ENCODE measurements at places on chromosomes 11 and 22.

DNA sequence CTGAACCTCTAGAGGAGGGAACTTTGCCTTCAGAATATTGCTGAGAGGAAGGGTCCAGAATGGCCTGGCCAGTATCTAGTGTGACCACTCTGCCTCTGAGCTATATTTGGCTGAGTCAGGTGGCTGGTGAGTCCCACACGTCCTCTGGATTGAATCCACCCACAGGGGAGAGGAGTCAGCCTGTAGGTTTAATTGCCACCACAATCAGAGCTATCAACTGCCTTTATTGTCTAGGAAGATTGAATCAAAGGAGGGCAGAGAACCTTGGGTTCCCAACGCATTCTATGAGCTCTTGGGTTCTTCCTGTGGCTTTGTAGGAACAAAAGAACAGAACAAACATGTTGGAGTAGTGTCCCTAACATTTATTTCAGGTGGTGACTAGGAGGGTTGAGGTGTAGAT, 67.7 kb downstream of the ST3GAL4 start:
- no peak for DNase-seq

GRCh38 chr22:47048123-47049077, 285.9 kb downstream of the TBC1D22A start:
- DNase-seq: no peak

DNA sequence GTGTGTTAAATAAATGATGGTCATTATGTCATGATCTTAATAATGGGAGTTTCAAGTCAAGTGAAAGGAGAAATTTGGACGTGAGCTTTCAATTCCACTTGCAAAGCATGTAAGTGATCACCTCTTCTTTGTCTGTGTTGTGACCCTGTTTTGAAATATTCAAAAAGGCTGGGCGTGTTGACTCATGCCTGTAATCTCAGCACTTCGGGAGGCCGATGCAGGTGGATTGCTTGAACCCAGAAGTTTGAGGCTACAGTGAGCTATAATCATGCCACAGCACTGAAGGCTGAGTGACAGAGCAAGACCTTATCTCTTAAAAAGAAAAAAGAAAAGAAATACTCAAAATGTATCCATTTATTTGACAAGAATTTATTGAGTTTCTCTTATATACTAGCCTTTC, 32.9 kb upstream of the EED start:
- DNase-seq: no peak

DNA sequence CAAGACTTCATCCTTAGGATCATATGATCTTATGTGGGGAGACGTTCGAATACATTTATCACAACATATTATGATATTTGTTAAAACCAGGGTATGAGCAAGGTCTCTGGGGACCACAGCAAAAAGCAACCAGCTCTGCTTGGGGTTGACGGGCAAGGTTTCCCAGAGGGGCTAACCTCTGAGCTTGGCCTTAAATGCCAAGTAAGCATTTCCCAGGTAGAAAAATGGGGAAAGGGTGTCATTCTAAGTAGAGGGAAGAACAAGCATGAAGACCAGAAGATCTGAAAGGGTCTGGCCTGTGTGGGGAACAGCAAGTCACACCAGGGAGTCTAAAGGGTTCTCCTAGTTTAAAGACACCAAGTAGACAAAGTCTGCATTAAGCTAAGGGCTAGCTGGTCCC, 24.1 kb downstream of the CLMP start:
- no peak for DNase-seq

GRCh38 chr22:49380828-49381114, 446.9 kb downstream of the BRD1 start:
- DNase-seq: no peak

DNA sequence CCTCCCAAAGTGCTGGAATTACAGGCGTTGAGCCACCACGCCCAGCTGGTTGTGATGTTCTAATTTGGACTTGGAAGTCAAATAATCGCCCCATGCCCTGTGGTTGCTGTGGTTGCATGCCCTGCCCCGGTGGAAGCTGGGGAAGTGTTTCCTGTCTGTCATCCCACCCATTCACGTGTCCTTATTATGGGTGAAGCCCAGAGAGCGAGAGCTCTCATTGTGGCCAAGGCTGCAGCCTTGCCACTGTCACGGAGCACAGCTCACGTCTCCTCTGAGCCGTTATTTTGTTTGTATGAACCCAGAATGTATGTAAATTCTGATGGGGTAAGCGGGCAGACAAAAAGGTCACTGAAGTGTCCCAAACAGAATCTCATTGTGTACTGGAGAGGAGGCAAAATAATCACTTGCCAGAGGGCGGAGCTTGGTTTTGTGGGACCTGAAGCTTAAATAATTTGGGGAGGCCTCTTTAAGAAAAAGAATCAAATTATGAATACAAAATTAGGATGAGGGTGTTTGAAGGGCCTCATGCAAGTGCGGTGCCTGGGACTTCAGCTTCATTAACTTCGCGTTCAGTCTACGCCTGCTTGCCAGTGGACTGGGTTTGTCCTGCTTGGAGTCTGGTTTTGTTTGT, 25.8 kb upstream of the TREH start:
- no peak for DNase-seq

DNA sequence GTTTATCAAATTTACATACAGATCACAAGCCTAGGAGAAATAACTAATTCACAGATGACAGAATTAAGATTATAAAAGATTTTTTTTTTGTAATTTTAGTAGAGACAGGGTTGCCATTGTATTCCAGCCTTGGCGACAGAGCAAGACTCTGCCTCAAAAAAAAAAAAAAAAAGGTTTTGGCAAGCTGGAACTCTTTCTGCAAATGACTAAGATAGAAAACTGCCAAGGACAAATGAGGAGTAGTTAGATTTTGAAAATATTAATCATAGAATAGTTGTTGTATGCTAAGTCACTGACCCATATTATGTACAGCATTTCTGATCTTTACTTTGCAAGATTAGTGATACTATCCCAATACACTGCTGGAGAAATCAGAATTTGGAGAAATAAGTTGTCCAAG, 99.2 kb downstream of the C11orf65 start:
- no peak for DNase-seq

DNA sequence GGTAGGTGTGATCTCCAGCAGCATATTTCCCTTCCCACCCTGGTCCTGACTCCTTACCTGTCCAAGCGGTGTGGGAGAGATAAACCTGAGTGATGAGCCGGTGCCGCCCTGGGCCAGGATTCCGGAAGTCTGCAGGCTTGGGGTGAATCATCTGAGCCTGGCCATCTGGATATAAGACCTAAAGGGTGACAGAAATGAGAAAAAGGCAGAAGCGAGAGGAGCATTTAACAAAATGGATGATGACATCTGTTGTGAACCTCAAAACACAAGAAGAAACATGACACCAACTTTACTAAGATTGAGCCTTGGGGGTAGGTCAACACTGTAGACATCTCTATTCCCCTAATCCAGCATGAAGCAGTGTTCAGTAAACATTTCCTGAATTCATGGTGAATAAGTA, 62.8 kb downstream of the AAMDC start:
- DNase-seq: no peak

DNA sequence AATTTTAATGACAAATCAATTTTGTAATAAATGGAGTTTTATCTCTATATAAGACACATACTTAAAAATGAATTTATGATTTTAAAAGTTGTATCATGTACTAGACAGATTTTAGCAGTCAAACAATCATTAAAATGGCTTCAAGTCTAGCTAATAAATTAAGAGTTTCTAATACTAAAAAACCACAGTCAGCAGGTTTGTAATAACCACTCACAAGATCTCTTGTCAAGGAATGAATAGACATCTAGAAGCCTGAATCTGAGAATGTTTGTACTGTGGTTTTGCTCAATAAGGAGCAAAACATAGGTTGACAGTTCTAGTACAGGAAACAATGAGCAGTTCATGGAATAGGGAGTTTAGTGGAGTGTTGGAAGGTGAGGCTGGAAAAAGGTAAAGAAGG, 81.2 kb downstream of the DEUP1 start:
- no peak for DNase-seq

DNA sequence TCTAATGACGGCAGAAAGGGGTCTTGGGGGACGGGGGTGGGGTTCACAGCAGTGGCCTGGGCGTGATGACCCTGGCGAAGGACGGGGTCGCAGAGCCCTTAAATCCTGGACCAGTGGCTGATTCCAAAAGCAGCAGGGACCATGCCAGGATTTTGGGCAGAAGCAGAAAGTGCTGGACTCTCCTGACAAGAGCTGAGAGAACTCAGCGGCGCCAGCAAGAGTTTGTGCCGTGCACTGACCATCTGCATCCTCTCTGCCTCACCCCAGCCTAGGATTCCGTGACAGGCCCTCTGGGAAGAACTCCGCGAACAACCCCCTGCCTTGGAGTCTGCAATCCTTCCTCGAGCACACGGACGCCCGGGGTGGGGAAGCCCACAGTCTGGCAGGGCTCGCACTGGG, 644 bp upstream of the NDUFV1 start:
- no peak for DNase-seq

- no peak for DNase-seq
These were observed 399.4 kb downstream of the NXPE2 start for GRCh38 chr11:115077740-115078139.
